ENCODE measurements at places on chromosomes 7 and 10.

DNA sequence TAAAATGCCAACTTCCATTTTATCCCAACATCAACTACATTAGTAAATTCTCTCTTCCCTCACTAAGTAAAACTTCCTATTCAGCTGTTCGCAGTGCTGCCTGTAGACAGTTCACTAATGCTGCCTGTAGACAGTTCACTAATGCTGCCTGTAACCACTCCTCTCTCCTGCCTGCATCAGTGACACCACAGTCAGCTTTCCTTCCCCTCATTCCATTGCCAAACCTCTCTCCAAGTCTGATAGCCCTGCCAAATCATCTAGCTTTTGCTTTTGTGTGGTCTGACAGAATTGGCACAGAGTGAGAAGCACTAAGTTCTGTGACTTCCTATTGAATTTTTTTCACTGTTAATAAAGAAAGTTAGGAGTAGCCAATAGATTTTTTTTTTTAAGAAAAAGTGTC lies 43.0 kb upstream of the MACC1 start:
- DNase-seq: no peak

GRCh38 chr10:13450069-13450468 lies 78.7 kb downstream of the BEND7 start:
- no peak for DNase-seq

DNA sequence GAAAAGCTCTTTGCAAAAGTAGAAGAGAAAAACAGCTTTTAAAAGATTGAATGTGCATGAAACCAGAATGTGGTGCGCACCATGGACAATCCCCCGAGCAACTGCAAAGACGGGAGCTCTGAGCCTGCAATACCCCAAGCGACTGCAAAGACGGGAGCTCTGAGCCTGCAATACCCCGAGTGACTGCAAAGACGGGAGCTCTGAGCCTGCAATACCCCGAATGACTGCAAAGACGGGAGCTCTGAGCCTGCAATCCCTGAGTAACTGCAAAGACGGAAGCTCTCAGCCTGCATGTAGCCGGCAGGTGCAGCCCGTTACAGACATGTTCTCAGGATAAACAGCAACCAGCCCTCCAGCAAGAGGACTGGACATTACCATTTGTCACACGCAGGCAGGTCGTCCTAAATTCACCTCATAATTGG lies 6.2 kb downstream of the ZNF775 start:
- no peak for DNase-seq

DNA sequence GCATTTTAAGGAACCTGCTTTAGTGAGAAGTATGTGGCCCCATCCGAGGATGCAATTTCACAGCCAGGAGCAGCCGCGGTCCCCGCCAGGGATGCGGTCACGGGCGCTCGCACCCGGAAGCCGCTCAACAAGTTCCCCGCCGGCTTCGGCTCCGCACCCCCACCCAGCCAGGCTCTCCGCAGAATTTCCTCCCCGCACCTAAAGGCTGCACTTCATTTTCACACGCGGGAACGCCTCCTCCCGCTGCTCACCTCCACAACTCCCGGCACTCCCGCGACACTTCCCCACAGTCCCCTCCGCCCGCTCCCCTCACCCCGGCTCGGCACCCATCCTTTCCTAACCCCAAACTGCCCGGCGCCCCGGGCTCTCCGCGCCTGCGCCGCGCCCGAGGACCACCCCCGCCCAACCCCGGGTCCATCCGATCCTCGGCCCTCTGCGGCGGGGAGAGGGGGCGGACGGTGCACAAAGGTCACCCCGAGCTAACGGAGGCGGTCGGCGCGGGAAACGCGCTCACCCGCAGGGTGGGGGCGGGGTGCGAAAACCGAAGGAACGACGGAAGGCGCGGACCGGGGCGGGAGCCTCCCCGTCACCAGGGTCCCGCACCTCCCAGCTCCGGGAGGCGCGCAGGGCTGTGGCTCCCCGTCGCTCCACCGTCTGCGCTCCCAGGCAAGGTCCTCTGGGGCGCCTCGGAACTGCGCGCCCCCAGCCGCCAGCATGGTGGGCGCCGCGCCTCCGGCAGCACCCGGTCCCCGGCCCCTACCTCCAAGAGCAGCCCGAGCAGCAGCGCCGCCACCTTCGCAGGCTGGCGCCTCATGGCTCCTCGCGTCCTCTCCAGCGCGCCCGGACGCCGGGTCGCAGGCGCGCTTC lies 558 bp downstream of the VOPP1 start:
- no peak for DNase-seq

DNA sequence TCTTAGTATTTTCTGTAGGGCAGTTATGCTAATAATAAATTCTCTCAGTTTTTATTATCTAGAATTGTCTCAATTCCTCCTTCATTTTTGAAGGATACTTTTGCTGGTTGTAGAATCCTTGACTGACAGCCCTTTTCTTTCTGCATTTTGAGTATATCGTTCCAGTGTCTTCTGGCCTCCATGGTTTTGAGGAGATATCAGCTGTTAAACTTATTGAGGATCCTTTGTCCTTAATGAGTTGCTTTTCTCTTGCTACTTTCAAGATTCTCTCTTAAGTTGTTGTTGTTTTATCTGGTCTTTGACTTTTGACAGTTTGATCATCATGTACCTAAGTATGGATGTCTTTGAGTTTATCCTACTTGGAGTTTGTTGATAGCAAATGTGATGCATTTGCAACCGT lies 8.9 kb upstream of the GJC3 start:
- no peak for DNase-seq

DNA sequence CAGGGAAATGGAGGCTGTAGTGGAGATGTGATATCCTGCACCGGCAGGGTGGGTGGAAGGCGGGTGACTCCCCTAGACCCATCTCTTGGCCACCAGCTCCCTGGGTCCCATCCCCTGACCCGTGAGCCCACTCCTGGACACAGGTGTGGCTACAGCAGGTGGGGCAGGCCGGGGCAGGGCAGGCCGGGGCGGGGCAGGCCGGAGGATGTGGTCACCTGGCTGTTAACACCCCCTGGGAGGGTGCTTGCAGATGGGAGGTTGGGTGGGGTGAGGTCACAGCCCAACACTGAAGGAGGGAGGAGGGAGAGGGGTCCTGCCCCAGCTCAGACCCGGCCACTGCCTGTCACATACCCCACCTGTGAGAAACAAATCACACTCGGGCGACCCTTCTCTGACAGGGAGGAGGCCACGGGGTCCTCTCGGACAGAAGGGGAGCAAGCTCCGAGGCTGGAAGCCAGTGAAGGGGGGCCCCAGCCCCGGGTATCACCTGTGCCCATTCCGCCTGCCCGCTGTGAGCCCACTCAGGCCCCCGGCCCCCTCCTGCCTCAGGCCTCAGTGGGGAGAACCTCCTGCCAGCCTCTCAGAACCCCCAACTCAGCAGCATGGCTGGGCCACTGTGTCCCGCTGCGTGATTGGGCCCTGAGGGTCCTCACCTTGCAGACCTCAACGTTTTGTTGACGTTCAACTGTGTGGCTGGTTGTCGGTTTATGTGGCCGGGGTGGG lies 74.0 kb downstream of the MICALL2 start:
- DNase-seq: no peak

GRCh38 chr7:105654095-105654686 lies 72.9 kb upstream of the EFCAB10 start:
- no peak for DNase-seq
